ENCODE measurements at places on chromosomes 5 and 9.

DNA sequence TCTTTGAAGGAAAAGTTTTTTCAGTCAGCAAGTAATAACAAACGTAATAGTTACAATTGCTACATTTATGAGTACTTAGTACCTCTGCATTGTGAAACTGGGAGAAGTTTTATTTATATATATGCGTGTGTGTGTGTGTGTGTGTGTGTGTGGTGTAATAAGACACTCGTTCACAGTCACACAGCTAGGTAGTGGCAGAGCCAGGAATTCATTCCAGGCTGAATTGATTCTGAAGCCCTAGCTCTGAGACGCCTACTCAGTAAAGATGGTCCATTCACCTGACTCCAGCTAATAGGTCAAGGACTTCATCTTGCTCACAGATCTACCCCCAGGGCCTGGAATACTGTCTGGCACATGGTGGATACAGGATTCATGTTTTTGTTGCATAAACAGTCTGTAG, 13.6 kb upstream of the CAST start:
- DNase-seq = no peak

DNA sequence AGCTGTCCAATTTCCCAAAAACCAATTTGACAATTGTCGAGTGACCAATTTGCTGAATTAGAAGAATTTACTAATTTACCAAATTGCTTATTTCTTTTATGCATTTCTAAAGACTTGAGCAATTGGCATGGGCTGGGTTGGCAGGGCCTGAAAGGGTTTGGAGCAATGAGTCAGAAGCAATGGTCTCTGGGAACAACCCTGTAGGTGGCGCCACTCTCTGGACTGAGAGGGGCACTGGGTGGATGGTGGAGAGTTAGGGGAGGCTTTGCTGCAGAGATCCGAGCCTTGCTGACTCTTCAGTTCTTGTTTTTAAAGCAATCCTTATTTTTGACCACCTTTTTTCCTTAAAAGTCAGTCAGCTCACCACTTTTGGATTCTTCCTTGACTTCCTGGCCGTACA, 71.5 kb upstream of the RPS23 start:
- DNase-seq = no peak

DNA sequence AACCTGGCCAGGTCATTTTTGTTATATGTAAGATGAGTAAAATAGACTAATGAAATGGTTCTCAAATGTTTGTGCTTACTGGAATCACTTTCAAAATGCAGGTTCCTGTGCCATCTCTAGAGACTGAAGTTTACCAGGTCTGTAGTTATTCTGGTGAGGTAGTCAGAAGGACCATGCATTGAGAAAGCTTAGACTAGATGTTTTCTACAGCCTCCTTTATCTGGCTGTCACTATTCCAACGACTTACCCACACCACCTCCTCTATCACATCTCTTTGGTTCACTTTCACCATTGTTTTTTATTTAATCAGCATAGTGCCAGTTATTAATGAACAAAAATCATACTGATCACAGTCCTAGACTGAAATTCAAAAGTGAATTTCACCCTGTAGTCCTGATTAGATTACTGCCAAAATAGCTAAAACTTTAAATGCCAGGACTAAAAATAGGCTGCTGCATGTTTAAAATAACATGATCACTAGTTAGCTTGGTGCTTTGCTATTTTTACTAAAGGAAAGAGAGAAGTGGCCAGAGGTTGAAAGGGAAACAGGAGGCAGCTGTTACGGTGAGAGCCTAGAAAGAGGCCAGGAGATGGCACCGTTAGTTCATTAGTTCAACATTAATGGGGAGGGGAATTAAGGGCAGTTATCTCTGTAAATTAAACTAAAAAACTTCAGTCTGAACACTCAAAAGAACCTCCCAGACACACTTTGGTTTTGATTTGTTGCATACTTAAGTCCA, 13.9 kb upstream of the FNIP1 start:
- DNase-seq = no peak

DNA sequence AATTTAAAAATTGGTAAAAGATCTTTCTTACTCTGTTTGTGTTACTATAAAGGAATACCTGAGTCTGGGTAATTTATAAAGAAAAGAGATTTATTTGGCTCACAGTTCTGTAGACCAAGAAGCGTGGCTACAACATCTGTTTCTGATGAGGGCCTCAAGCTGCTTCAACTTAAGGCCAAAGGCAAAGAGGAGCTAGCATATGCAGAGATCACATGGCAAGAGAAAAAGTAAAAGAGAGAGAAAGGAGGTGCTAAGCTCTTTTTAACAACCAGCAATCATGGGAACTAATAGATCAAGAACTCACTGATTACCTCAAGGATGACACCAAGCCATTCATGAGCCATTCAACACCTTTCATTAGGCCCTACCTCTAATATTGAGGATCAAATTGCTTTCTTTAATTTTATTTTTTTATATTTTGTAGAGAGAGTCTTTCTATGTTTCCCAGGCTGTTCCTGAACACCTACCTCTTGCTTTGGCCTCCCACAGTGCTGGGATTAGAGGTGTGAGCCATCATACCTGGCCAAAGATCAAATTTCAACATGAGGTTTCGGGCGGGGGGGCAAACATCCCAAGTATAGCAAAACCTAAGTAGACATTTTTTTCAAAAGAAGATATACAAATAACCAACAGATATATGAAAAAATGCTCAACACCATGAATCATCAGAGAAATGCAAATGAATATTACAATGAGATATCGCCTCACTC, 16.0 kb upstream of the SHC3 start:
- no peak for DNase-seq

- no peak for DNase-seq
These were observed 102.7 kb upstream of the IER5L start for GRCh38 chr9:129280623-129281271.

DNA sequence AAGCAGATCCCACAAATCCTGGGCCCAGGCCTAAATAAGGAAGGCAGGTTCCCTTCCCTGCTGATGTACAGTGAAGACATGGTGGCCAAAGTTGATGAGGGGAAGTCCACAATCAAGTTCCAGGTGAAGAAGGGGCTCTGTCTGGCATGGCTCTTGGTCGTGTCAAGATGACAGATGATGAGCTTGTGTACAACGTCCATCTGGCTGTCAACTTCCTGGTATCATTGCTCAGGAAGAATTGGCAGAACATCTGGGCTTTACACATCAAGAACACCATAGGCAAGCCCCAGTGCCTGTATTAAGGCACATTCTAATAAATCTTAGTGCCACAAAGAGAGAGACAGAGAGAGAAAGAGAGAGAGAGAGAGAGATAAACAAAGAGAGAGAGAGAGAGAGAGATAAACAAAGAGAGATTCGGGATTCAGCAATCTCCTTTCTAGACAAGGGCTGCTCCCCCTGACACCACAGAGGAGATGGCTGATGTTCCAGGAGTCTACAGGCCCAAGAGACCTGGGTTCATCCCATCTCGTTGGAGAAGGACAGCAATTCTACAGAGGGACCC, 45.5 kb upstream of the HSPA9 start:
- no peak for DNase-seq

- no peak for DNase-seq
These were observed 224.9 kb downstream of the EBF1 start for GRCh38 chr5:158874792-158875191.

- DNase-seq = no peak
These were observed 39.1 kb downstream of the YTHDC2 start for GRCh38 chr5:113552620-113553019.

GRCh38 chr5:114319821-114320220, 42.0 kb upstream of the KCNN2 start:
- DNase-seq = no peak

GRCh38 chr9:25282946-25283345, 395.3 kb downstream of the TUSC1 start:
- no peak for DNase-seq

- no peak for DNase-seq
These were observed 232.1 kb downstream of the MAN2A1 start for GRCh38 chr5:109921735-109922380.

GRCh38 chr5:34494111-34494755, 161.9 kb upstream of the RAI14 start:
- no peak for DNase-seq

- no peak for DNase-seq
These were observed 425.8 kb downstream of the MAN2A1 start for GRCh38 chr5:110115503-110115902.

GRCh38 chr5:56513141-56513540, 280.0 kb upstream of the ANKRD55 start:
- DNase-seq = no peak

DNA sequence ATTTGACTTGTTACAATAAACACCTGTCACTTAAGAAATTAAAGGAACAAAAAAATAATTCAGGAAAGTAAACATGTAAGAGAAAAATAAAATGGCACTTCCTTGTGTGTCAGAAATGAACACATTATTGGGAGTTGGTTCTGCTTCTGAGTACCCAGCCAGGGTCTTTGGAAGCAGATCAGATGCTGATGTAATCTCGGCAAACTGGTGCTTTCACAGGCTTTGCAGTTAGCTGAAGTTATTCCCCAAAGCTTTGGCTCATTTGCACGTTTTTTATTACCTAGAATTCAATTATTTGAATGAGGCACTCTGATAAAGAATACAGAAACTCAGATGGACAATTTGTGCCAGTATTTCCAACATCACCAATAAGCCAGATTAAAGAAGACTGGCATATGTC, 10.9 kb downstream of the CDH18 start:
- no peak for DNase-seq

GRCh38 chr9:128838338-128838737, 8.7 kb upstream of the SPOUT1 start:
- no peak for DNase-seq

- DNase-seq = no peak
These were observed 7.2 kb upstream of the GFPT2 start for GRCh38 chr5:180360078-180360957.

GRCh38 chr5:147901599-147902039, 4.7 kb downstream of the C5orf46 start:
- no peak for DNase-seq

DNA sequence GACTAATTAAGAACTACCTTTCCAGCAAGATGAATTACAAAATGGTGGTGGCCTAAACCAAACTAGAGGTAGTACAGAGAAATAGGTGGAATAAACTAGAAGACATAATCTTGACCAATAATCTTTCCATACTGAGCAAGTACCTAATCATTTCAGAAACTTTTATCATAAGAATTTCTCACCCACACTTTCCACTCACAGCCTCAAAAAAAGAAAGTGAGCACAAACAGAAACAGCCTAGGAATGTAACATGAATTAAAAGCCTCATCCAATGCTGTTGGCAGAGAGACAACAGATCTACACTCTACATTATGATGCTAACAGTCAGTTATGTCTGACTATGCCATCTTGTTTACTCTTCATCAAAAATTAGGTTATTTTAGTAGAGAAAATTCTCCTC, 1.3 kb downstream of the RNF38 start:
- no peak for DNase-seq

DNA sequence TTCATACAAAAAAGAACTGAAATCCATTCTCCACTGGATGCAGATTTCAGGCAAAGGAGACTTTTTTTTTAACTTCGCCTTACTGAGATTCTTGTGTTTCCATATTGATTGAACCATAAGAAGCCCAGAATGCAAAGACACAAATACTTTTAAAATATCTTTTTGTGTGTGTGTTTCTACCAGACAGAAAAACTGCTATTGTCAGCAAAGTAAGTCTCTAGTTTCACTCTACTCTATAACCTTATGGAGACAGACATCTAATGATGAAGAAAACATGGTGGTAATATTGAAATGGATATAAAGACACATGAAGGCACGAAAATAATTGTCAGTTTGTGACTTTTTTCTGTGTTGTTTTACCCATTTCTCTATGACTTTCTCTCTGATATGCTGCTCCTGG, 260.3 kb upstream of the RORB start:
- no peak for DNase-seq

DNA sequence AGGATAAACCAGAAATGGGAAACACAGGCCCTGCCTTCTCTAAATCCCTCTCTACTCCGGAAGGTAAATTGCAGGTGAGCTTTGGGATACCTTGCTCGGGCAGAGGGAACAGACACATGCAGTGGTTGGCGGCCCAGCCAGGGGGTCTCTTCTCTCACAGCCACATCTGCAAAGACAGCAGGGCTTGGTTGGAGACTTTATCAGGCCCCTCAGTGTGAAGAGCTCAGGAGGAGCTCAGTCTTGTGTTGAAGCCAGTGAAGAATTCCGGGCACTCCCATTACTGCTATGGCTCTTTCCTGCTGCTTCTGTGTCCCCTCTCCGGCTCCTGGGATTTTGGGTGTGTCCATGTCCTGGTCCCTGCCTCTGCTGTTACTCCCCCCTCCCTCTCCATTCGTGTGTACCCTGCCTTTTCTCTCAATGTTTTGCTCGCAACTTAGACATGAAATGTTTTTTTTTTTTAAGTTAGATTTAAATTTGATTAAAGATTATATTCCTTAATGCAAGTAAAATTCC, 99.8 kb downstream of the TRIO start:
- DNase-seq = no peak

DNA sequence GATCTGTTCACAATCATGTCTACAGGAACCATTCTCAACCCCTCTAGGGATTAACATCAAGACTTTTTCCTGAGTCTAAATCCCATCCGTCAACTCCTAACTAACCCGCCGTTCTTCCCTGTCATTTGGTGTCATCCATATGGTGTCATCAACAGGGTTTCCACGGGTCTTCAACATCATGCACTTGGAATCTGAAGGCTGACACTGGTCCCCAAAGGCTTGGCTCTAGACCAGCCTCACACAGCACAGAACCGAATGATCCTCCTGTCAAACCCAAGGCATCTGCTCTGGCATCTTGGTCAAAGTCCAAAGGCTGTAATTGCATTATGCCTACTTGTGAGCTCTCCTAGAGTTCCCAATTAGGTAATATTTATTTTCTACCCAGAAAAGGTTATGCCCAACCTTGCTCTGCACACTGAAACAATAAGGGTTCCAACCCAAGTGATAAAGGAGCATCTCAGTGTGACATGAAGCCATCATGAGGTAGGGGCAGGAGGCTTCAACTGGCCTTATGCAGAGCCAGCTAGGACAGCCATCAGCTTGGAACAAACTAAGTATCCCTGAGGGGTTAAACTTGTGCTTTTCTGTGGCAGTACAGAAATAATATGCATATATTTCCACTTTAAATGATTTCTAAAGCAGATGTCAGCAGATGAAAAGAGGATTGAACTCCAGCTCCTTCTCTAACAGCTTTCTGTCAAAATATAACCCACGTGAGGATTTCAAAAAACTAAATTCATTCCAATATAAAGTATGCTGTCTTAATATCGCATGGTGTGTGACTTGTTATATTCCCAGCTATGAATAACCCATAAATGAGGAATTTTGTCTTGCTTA, 13.9 kb downstream of the ENC1 start:
- DNase-seq = no peak

DNA sequence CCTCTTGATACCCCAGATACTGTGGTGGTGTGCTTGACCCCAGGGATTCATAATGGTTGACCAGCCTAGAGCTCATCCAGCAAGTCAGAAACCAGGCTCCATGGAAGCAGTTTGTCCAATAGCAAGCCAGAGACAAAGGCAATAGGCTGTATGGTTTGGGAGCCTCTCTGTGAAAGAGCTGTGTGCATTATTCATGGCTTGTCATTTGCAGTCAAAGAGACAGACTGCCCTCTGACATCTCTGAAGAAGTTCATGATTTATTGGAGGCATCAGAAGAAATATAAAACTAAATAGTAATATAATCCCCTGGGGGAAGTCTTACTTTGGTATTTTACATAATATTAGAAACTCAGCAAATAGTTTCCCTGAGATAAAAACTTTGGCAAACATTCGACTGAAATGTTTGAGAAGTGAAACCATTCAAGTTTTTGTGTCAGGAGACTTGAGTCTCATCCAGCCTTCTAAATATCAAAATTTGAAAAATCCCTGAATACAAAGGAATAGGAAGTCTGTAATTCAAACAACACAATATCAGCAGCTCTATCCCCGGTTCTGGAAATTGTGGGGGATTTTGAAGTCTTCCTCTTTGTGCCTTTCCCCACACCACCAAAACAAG, 250.3 kb downstream of the ZSWIM6 start:
- no peak for DNase-seq

- no peak for DNase-seq
These were observed 4.9 kb downstream of the DDX4 start for GRCh38 chr5:55742778-55743177.
